ENCODE measurements at places on chromosomes 5 and 9. TPM values are rescaled to one million over a fixed set of nuclear protein-coding genes. Genes with fewer than 3 reads are reported as not detected.

Gene STPG3
- total RNA-seq: not detected

Gene NCBP1
- 28.9 TPM for total RNA-seq

Gene AGXT2
- not detected for total RNA-seq

Gene SMARCA2
- total RNA-seq: 48.9 TPM

Gene SEMA4D
- 0.09 TPM for total RNA-seq

Gene PCDHA11
- 0.09 TPM for total RNA-seq

Gene EIF4E1B
- total RNA-seq: not detected

Gene TNC
- 20.2 TPM for total RNA-seq

Gene DMRT3
- not detected for total RNA-seq

Gene PCDHGA2
- total RNA-seq: 4.9 TPM

Gene C9orf57
- not detected for total RNA-seq

Gene SPATA6L
- total RNA-seq: 0.26 TPM

Gene SPINK4
- total RNA-seq: not detected

Gene MLANA
- total RNA-seq: not detected

Gene ZNG1C
- total RNA-seq: 22.1 TPM

Gene CARTPT
- not detected for total RNA-seq

Gene AUH
- 39.1 TPM for total RNA-seq

Gene PCDHB14
- total RNA-seq: 0.63 TPM

Gene TERT
- not detected for total RNA-seq

Gene MYOZ3
- 0.47 TPM for total RNA-seq

Gene NR5A1
- total RNA-seq: not detected

Gene IFNA21
- total RNA-seq: not detected

Gene SPATA9
- total RNA-seq: 0.47 TPM

Gene CATSPER3
- 0.16 TPM for total RNA-seq

Gene PSAT1
- 9.0 TPM for total RNA-seq

Gene ALDH1B1
- total RNA-seq: 6.3 TPM

Gene ERCC8
- 12.3 TPM for total RNA-seq

Gene DPYSL3
- total RNA-seq: 115 TPM

Gene PCDHGC3
- total RNA-seq: 55.5 TPM

Gene IL4
- not detected for total RNA-seq

Gene KIAA1958
- total RNA-seq: 0.34 TPM

Gene IL33
- total RNA-seq: 83.6 TPM

Gene TMEM174
- not detected for total RNA-seq

Gene FUBP3
- total RNA-seq: 36.4 TPM

Gene SLC6A3
- total RNA-seq: not detected

Gene PCDHGC5
- total RNA-seq: 3.5 TPM

Gene ABHD17B
- 13.1 TPM for total RNA-seq

Gene DBH
- not detected for total RNA-seq

Gene ERAP2
- 4.8 TPM for total RNA-seq

Gene FOXI1
- not detected for total RNA-seq

Gene CTXN3
- total RNA-seq: not detected

Gene SOX30
- total RNA-seq: not detected

Gene MARCHF3
- 5.0 TPM for total RNA-seq

Gene LCN2
- total RNA-seq: not detected

Gene RLN1
- total RNA-seq: not detected

Gene CD180
- total RNA-seq: not detected

Gene LHX3
- not detected for total RNA-seq

Gene PCDHGB2
- total RNA-seq: 4.1 TPM

Gene QRFP
- total RNA-seq: not detected

Gene ADAMTS12
- 9.8 TPM for total RNA-seq

Gene BAAT
- total RNA-seq: not detected

Gene DBN1
- 156 TPM for total RNA-seq

Gene RLN2
- not detected for total RNA-seq

Gene CDH9
- not detected for total RNA-seq

Gene ZNG1E
- 44.8 TPM for total RNA-seq

Gene C5orf34
- total RNA-seq: 1.9 TPM

Gene CDHR2
- total RNA-seq: 0.32 TPM

Gene SMIM23
- total RNA-seq: not detected

Gene TMEM171
- 0.26 TPM for total RNA-seq

Gene MYO10
- total RNA-seq: 33.6 TPM

Data from bronchial smooth muscle cell (primary cell).